AG20443 (cell line): ENCODE measurements at places on chromosomes 1 and 21.
A peak's percentile ranks its signal among the peaks of the same experiment; 100 is the strongest.

DNA sequence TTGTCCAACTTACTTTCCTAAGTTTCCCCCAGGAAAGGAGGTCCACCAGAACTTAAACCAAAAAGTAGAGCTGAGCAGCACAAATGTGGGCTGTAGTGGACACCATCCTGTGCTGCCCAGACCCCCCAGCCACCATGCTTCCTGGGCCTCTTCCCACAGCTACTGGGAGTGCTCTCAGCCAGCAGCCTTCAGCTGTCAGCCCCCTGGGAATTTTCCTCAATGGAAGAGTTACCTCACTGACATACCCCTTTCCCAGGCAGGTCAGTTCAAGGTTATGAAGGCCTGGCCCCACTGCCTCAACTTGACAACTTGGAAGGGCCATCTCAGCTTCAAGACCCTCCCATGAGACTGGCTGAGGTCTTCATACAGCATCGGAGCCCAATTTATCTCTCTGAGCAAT is 47.7 kb downstream of the CDCP2 start:
- DNase-seq: no peak

GRCh38 chr1:198205016-198205684 is 48.4 kb downstream of the NEK7 start:
- DNase-seq: no peak

- DNase-seq: no peak
These were observed 7.4 kb downstream of the TFF1 start for GRCh38 chr21:42358937-42359336.

- DNase-seq: no peak
These were observed 115.9 kb downstream of the HUNK start for GRCh38 chr21:31988492-31989290.

- no peak for DNase-seq
These were observed 1.7 kb upstream of the TMEM240 start for GRCh38 chr1:1541956-1542765.

DNA sequence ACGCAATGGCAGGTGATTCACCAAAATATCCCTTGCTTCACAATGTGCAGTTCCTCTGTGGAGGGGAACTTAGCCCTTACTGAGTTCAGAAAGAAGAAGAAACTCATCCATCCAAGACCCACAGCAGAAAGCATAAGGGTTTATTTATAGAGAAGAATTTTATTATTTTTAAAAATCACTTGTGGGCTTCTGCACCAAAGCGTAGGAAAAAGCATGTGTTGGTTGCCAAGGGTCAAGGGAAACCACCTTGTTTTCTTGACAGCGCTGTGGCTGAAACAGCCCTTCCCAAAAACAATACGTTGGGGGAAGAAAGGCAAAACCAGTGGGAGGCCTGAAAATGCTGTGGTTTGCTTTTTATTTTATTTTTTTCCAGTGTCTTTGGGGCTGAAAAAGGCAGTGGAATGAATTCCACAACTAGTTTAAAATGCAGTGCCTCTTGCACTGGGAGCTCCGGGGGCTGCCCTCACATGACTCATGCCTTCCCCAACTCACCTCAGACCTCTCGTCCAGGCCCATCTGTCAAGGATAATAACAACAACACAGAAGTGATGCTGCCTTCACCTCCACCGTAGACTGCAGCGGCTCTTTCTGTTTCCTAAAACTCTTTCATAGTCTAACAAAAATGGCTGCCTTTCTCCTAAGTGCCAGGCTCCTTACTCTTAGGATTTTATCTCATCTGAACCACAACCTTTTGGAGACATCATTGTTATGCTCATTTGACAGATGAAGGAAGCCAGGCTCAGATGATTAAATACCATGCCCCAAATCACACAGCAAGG is 224.2 kb upstream of the JUN start:
- DNase-seq: no peak

GRCh38 chr1:232457595-232457994 is 172.3 kb downstream of the SIPA1L2 start:
- no peak for DNase-seq

- no peak for DNase-seq
These were observed 54.1 kb downstream of the SERINC2 start for GRCh38 chr1:31467005-31467674.

- DNase-seq: no peak
These were observed 38.6 kb upstream of the RALGPS2 start for GRCh38 chr1:178686407-178686806.

- no peak for DNase-seq
These were observed 11.1 kb upstream of the FABP3 start for GRCh38 chr1:31383967-31384366.

DNA sequence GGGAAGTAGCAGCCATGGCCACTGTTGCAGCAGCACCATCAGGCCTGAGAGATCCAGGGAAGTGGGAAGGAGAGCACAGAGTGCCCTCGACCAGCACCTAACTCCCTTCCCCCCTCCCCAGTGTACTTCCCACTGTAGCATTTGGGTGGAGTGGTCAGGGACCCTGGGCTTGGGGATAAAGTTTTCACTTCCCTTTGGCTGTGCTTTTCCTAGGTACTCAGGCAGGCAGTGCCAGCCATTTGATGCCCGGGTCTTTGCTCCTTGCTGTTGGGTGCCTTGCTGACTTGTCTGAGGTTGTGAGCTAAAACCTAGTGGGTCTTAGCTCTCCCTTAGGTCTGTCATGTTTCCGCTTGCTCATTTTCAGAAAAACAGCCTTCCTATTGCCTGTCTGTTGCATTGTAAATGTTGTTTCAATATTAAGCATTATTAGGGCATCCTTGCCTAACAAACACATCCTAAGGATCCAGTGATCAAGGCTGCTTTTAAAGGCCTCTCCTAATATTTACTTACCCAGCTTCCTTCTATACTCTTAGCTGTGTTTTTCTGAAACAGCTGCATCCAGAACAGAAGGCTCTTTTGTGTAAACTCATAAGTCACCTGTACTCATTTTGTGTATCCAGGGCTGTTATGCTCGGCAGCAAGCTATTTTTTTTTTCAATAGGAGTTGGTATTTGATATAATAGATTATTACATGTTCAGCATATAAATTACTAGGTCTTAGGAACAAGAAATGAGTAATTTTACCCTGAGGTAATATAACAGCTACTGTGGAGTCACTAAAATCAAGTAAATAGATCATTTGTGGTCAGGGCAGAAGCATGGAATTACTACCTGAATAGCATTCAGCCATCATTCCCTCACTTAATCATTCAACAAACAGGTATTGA is 418.6 kb upstream of the PROX1 start:
- no peak for DNase-seq

DNA sequence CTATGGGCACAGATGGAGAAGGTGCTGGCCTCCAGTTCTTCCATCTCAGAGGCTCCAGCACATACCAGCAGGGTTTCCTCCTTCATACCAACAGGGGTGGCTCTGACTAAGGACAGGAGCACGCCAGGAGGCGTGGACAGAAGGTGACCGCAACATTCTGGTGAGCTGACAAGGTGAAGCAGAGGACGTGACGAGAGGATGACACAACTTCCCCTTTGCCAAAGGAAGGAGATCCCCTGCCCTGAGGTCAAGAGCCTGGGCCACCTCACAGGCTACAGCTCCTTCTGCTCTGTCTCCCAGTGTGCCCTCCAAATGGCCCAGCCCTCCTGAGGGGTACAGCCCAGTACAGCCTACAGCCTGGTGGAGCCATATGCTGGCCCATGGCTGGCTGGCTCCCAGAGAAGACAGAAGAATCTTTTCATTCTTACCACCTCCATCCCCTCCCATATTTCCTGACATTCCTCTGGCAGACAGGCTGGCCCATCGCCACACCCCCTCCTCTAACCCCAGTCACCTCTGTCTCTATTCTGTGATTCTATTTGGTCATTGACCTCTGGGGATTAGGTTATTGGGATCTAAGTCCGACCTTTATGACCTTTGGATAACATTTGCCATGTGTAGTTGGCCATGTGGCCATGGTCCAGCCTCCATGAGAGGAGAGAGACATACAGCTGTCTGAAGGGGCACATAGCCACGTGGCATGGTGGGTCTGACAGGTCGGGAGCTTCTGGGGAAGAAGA is 5.1 kb upstream of the LAMB3 start:
- peak; percentile 84 for DNase-seq

- DNase-seq: no peak
These were observed 16.1 kb upstream of the XPR1 start for GRCh38 chr1:180615493-180616290.

DNA sequence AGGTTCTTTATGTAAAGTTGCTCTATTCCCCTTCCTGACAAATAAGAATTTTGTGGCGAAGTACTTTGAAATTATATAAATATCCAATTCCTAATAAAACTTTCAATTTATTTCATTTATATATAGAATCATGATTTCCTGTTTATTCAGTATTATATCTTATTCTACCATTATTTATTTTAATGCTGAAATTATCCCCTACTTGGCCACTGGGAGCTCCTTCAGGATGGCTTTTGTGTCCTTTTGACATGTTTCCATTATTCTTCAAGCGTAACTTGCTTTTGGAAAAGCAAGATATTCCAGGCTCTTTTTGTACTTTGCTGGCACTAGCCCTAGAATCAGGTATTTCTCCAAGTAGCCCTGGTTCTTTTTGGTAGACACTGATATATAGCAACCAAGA is 67.2 kb upstream of the CACYBP start:
- no peak for DNase-seq

DNA sequence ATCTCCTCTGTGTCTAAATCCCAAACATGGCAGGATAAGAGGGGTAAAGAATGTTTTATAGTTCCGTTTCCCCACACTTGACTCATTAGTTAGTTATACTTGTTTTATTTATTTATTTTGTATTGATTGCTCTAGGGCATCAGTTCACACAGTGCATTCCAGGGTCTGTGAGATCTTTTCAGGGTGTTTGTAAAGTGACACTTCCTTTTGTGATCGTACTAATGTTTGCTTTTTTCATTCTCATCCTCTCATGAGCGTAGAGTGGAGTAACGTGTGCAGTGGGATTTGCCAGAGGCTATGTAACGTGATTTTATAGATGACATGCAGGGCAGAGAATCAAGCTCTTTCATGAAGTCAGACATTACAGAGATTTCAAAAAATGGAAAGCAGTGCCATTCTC is 103.2 kb downstream of the SCCPDH start:
- no peak for DNase-seq
